ENCODE measurements at places on chromosomes 2 and 18. TPM values are rescaled to one million over a fixed set of nuclear protein-coding genes. Genes with fewer than 3 reads are reported as not detected.

Gene ALPI
- total RNA-seq: not detected

Gene MAP3K19
- not detected for total RNA-seq

DNA sequence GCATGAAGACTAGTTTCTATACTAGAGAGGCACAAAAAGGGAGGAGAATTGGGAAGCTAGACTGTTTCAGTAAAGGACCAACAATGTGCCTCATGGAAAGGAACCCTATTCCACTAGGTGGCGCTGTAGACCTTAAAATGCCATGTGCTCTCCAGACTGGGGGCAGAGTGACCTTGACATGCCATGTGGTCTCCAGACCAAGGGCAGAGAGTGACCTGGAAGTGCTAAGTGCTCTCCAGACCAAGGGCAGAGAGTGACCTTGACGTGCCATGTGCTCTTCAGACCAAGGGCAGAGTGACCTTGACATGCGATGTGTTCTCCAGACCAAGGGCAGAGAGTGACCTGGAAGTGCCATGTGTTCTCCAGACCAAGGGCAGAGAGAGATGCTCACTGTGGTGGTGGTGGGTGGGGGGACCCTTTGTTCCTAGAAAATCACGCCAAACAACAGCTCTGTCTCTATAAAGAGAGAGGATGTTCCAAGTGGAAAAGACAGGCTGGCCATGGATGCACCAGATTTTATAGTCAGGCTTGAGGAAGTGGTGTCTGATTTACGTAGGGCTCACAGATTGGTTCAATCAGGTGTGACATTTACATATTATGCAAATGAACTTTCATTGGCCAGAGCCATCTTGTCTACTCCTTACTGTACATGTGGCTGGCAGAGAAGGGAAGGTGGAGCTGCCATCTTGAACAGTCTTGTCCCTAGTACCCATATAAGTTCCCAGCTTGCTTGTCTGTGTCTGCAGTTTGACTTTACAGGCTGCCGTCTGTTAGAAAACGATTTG lies 344.0 kb upstream of the DDX18 start:
- no peak for DNase-seq

DNA sequence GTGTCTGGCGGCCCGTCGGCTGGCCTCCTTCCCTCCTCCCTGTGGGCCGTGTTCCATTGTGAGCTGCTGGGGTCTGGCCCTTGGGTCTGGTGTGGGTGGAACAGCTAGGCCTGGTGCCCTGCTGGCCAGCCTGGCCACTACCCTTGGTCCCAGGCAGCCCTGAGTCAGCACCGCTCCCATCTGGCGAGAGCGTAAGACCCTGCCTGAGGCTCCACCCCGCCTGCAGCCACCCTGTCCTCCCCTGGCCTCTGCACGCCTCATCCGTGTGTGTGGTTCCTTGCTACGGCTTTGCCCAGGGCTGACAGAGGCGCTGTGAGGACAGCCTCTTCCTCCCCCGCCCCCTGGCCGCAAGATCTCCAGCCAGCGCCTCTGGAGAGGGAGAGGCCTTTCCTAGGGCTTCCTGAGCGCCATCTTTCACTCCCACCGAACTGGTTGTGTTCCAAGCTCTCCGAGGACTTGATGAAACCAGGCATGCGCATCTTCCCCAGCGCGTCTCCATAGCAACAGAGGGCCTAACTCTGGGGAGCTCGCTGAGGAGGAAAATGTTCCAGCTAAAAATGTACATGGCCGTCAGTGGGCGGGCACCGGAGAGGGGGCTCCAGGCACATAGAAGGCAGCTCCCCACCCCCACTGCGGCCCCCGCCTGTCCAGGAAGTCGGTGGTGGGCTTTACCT lies 83.0 kb downstream of the STPG4 start:
- no peak for DNase-seq

GRCh38 chr2:144356402-144356801 lies 163.5 kb downstream of the ZEB2 start:
- DNase-seq: no peak

Data from esophagus squamous epithelium (tissue), 5 donors.